ENCODE measurements at places on chromosomes 3 and 15.

GRCh38 chr15:91278951-91279350 is 178.9 kb downstream of the SV2B start:
- DNase-seq = no peak

GRCh38 chr3:97689962-97690361 is 74.6 kb upstream of the ARL6 start:
- DNase-seq = no peak

- no peak for DNase-seq
Measured at GRCh38 chr3:194588741-194589140, 44.5 kb downstream of the TMEM44 start.

DNA sequence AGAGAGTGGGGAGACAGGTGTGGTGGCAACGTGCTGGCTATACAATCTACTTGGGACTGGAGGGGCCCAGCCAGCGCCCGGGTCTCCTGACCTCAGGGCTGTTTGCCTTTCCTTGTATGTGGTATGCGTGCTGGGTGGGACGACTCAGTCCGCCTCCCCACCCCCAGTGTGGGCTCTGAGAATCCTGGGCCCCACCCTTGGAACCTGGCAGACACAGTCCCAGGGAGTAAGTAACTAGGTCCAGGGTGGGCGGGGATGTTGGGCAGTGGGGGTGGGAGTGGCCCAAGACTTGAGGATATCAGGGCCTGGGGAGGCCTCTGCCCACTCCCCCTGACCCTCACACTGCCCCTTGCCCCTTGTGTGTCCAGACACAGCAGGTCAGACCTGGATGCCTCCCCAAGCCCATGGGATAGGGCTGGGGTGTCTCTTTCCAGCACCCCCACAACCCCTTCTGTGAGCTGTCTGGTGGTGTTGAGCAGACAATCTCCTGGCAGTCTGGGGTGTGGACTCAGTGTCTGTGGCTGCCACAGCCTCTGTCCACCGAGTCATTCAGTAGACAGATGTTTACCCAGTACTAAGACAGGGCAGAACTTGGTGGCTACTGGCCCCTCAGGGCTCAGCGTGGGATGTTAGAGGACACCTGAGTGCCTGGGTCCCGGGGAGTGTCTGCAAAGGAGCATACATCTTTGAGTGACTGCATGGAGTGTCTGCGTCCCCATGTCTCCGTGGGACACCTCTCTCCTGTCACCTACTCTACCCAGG is 1.3 kb downstream of the CHST13 start:
- no peak for DNase-seq

- DNase-seq = no peak
Measured at GRCh38 chr15:54618120-54618519, 578.6 kb downstream of the RSL24D1 start.

DNA sequence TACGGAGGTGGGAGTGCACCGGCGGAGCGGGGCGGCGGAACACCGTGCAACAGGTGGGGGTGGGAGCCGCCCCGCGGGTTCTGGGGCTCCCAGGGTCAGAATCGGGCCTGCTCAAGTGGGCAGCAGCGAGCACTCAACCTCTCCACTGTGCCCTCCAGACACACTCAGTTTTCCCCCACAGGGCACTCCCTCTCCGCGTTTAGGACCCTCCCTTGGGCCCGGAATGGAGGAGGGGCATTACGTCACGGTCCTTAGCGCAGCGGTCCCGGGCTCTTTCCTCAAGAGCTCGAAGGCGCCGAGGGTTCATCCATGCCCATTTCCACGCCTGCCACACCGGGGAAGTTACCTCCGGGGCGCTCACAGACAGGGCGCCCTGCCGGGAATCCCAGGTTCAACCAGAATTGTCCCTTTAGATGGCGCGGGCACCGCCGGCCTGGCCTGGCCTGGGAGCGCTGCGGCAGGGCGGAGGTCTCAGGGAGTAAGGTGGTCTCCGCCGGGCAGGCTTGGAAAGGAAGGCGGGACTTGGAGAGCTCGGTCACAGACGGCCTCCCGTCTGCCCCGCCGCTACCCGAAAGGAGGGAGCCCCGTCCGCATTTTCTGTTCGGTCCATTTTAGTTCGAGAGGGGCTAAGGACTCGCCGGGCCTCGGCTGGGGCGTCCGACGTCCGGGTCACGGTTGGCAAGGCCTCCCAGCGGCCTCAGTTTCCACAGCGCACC is 5.1 kb downstream of the RNU6-1 start:
- no peak for DNase-seq

- no peak for DNase-seq
Measured at GRCh38 chr15:81038975-81039607, 38.4 kb downstream of the TLNRD1 start.

- DNase-seq = no peak
Measured at GRCh38 chr15:52164631-52165265, 26.4 kb downstream of the GNB5 start.

DNA sequence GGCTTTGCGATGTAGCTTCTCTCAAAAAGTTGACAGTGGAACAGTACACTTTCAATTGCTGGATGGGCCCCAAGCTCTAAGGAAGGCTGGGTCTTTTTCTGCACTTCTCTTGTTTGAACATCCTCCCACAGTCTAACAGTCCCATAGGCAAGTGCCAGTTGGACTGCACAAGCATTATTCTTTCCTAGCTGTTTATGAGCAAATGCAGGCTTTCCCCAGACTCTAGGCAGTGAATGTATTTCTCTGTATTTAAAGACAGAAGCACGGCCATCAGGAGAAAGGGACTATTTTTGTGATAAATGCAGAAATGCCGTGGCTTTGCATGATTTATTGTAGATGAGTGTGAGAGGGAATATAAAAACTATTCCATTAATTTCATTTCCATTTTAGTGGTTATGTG is 539.3 kb upstream of the LMCD1 start:
- DNase-seq = no peak

GRCh38 chr15:51103330-51103729 is 8.6 kb upstream of the TNFAIP8L3 start:
- no peak for DNase-seq

GRCh38 chr3:119550192-119550910 is 9.1 kb downstream of the CD80 start:
- no peak for DNase-seq

DNA sequence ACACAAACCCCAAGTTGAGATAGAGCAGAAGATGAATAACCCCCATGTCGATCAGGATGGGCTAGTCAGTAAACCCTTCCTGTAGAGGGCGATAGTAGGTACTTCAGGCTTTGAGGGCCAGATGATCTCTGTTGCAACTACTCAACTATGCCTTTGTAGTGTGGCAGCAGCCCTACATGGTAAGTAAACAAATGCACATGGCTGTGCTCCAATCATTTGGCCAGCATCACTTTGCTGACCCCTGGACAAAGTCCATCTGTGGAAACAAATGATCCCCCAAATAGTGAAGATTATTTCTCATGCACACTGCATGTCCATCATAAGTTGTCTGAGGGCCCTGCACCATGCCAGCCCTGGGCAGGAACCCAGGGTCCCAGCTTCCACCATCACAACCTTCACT is 402.2 kb upstream of the PROK2 start:
- DNase-seq = no peak

- no peak for DNase-seq
Measured at GRCh38 chr3:131655070-131655690, 152.4 kb upstream of the MRPL3 start.

DNA sequence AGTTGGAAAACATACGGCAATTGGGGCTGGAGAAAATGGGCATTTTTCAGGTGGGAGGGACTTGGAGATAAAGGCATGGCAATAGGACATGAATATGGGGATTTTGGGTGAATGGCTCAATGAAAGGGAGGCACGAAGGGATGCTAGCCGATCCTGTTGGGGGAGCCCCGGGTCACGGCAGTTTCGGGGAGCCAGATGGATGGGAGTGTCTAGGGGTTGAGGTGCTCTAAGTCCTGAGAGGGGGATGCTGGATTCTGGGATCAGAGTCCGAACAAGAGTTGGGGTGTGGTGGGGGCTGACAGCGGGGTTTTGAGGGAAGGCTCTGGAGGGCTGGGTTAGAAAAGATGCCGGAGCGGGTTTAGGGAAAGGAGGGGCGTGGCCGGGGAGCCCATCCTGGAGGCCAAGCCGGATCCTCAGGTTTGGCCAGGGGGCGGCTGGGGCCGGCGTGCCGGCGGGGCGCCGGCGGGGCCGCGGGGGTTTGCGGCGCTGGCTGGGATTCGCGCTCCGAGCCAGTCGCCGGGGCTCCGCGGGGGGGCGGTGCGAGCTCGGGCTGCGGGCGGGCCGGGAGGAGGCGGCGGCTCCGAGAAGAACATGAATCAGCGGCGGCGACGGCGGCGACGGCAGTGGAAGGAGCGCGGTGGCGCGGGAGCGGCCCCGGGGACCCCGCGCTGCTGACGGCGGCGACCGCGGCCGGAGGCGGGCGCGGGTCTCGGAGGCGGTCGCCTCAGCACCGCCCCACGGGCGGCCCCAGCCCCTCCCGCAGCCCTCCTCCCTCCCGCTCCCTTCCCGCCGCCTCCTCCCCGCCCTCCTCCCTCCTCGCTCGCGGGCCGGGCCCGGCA is at the start of gene TYRO3:
TYRO3 (plus strand) TSS at position 813 of the 839 bp plus-strand sequence. CDS start 46 bp downstream, outside the sequence.
- no peak for DNase-seq

DNA sequence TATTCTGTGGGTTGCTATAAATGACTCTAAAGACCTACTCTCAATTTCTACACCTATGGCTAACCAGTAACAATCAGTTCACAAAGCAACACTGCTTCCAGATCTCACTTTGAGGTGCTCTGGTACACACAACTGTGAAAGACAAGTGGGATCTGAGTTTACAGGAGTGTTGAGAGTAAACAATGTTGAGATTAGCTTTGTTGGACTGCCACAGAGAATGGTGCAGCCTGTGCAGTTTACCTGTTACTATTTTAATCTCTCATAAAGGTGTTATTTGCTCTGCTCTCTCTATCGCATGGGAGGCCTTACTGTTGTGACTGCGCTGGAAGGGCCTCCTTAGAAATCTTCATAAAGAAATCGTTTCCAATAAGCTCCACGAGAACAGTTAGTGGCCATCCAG is 112.0 kb downstream of the SOX2 start:
- no peak for DNase-seq

GRCh38 chr15:90189781-90190467 is 11.2 kb upstream of the SEMA4B start:
- no peak for DNase-seq

GRCh38 chr3:38585791-38586420 is 63.6 kb downstream of the SCN5A start:
- no peak for DNase-seq

- no peak for DNase-seq
Measured at GRCh38 chr15:29795610-29796009, 26.7 kb downstream of the TJP1 start.

- no peak for DNase-seq
Measured at GRCh38 chr3:183446838-183447205, 18.4 kb upstream of the MCF2L2 start.

GRCh38 chr3:143277531-143277930 is 158.0 kb downstream of the CHST2 start:
- no peak for DNase-seq

- no peak for DNase-seq
Measured at GRCh38 chr3:13294442-13295351, 125.4 kb downstream of the NUP210 start.

DNA sequence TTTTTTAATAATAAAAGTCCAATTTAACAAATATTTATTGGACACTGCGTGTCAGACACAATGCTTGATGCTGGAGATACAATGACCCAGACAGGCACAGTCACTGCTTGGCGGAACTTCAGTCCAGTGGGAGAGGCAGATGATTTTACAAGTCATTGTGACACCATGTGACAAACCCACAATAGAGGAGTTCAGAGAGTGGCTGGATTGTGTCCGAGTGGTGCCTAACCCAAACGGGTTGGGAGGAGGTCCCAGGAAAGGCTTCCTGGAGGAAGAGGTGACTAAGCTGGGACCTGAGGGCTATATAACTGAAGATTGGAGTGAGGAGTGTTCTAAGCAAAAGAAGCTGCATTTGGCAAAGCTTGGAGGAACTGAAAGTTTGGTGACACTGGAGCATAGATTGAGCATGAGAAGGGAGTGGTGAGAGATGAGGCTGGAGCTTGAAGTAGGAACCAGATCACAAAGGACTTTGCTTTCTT is 41.4 kb downstream of the CRTC3 start:
- DNase-seq = no peak

DNA sequence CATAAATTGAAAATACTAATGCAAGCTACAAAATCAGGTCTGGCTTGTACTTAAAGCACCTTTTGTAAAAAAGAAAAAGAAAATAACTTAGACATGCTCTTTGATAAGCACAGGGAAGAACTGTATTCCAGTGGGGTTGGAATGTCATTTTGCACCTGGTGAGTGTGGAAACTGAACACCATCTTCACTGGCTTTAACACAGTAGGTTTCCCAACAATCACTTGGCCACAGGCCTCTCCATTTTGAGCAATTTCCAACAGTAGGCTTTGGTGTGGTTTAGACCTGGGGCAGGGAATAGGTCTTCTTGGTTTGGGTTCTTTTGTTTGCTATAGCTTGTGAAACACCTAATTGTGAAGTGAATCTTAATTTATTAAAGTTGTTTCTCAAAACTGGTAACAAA is 18.9 kb downstream of the PDZRN3 start:
- DNase-seq = no peak

DNA sequence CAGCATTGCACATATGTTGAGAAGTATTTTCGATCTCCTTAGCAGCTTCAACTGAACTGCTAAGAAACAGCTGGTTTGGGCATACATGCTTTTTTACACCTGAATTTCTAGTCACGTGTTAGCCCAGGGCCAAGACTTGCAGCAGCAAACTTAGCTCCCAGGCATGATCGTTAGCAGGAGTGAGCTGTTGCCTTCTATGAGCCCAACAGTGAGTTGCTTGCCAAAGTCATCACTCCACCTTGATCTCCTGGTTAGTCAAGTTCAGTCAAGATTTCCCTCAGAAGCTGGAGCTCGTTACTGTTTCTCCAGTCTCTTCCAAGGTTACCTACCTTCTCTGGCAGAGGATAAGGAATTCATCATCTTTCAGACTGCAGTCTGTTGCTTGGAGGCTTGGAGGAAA is 100.4 kb upstream of the SEMA6D start:
- DNase-seq = no peak

DNA sequence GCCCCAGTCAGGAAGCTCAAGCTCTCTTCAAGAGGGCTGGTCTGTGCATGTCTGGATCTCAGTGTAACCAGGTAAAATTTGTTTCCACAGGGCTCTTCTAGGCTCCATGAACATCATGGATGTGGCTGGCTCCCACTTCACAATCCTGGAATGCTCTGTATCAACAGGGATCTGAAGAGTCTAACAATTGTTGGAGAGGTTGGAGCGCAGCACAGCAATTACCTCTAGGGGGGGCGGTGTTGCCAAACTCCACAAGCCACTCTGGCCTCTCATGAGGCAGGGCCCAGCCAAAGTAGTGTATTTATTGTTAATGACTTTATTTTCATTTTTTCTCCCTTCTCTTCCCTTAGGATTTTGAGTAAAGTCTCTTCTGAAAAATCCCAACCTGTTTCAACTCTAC is 6.1 kb upstream of the EIF2B5 start:
- no peak for DNase-seq

GRCh38 chr3:13963137-13963886 is 83.4 kb upstream of the WNT7A start:
- DNase-seq = no peak

DNA sequence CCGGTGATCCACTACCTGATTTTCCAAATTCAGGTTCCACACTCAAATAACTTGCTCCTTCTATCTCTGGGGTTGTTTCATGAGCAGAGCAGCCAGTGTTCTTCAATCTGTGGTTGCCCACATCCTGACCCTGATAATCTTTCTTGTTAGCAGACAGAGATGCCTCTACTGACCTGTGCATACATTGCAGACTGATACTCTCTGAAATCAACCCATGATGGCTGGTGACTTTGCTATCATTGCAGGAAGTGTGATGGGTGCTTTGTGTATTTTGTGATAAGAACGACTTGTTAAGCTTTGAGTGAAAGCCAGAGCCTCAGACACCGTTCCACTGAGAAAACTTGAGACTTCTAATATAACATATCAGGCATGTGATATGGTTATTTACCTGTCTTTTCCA is 39.9 kb downstream of the GATM start:
- DNase-seq = no peak

- no peak for DNase-seq
Measured at GRCh38 chr3:64460877-64461276, 226.9 kb downstream of the ADAMTS9 start.
